ENCODE measurements at places on chromosomes 5 and 9.

- DNase-seq: no peak
Observed at GRCh38 chr9:91677331-91677730, 253.7 kb upstream of the NFIL3 start.

GRCh38 chr9:79581794-79582193, 10.0 kb downstream of the TLE4 start:
- no peak for DNase-seq

- no peak for DNase-seq
Observed at GRCh38 chr5:61612431-61612830, 280.4 kb downstream of the ZSWIM6 start.

GRCh38 chr5:143495110-143495509, 91.6 kb upstream of the NR3C1 start:
- DNase-seq: no peak

GRCh38 chr5:42579320-42579719, 156.1 kb downstream of the GHR start:
- no peak for DNase-seq

GRCh38 chr5:1005904-1006655, 2.5 kb upstream of the NKD2 start:
- DNase-seq: no peak

DNA sequence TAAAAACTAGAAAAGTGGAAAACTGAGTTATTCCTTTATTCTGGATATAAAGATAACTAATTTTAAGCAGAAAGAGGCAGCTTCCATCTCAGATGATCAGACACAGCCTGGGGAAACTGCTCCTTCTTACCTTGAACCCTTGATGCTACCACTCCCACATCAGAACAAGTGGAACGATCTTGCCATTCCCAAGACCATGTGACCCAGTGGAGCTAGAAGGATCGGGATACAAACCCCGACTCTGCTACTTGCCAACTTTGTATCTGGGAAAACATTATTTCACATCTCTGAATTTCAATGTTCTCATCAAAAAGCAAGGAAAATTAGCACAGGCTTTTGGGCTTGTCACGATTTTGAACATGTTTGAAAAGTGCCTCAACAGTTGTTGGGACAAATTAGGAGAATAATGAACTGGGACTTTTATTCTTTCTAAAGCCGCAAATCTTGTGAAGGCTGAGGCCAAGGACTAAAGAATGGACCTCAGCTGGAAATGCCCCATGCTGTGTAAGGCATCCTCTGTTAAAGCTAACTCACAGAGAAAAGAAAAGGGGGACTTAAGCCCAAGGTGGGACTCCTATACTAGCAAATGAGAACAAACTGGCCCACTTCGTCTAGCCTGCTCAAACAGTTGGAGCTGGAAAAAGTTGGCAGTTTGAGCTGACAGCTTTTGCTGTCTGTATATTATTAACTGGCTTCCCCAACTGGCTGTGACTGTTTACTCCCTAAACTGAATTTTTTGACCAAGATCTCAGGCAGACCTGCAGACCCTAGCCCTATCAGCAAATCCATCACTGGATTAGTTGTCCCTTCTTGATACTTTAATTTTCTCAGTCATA, 552.3 kb downstream of the EFNA5 start:
- no peak for DNase-seq

- DNase-seq: no peak
Observed at GRCh38 chr9:13033959-13034693, 245.4 kb downstream of the MPDZ start.

- DNase-seq: no peak
Observed at GRCh38 chr5:38551030-38552017, 5.1 kb downstream of the LIFR start.

GRCh38 chr5:89087551-89088318, 204.8 kb upstream of the MEF2C start:
- DNase-seq: no peak

DNA sequence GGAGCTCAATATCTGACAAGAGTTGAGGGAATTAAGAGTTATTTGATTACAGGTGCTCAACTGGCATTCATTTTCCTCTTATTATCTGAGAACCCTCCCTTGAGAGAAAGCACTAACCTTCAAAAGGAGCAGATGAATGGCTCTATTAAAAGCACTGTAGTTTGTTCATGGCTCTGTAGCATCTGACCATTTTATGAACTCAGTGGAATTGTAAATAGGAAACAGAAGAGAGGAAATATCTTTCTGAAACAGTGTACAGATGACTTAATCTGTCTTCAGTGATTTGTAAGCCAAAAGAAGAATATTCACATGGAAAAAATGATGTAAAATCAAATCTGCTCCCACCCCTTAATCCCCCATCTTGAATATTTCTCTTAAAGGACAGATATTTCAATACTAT, 810.4 kb upstream of the GRAMD2B start:
- no peak for DNase-seq

GRCh38 chr5:10490927-10491672, 49.4 kb downstream of the ROPN1L start:
- no peak for DNase-seq

DNA sequence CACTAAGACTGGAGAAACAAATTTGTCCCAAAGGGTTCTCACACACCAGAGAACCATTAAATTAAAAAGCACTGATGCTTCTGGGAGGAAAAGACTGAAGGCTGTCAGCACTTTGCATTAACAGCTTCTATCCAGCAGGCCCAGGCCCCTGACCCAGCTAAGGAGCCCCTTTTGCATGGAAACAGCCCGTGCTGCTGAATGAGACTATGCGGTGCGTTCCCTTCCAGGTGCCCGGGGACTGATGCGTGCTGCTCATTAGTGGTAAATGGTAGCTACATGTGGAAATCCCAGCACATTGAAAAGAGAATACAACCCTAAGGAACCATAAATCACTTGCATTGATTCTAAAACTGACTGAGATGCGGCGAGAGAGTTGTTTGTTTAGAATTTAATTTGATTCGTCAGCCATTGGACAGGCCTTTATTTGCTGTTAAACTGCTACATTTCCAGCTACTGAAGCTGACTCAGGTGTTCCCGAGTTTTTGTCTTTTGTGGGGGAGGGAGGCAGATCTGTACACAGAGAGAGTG, 351.0 kb upstream of the SLC24A2 start:
- no peak for DNase-seq

DNA sequence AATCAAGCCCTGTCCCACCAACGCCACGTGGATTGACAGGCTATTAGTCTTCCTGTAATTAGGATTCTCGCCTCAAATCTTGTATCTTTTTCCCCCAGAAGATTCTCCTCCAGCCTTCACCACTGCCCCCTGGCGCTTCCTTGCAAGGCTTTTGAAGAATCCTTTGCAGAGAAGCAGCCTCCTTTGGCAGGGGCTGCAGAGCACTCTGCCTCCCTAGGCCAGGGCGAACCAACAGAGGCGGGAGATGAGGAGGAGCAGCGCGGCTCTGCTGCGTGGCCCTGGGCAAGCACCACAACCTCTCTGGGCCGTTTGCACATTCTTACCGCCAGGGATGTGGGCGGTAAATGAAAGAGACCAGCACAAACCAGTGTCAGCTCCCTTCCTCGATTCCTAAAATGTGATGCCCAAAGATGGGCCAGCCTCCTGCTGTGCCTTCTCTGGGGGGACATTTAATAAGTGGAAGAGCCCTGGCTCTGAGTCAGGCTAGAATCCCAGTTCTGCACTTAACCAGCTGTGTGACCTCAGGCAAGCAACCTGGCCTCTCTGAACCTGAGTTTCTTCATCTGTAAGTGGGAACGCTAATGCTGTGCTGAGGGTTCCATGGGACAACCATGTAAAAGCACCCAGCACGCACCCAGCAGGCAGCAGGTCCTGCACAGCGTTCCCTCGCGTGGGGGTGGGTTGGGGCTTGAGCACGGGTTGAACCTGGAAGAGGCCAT, 128.6 kb downstream of the KCNIP1 start:
- no peak for DNase-seq

GRCh38 chr9:109193974-109194556, 27.0 kb upstream of the FRRS1L start:
- DNase-seq: no peak

DNA sequence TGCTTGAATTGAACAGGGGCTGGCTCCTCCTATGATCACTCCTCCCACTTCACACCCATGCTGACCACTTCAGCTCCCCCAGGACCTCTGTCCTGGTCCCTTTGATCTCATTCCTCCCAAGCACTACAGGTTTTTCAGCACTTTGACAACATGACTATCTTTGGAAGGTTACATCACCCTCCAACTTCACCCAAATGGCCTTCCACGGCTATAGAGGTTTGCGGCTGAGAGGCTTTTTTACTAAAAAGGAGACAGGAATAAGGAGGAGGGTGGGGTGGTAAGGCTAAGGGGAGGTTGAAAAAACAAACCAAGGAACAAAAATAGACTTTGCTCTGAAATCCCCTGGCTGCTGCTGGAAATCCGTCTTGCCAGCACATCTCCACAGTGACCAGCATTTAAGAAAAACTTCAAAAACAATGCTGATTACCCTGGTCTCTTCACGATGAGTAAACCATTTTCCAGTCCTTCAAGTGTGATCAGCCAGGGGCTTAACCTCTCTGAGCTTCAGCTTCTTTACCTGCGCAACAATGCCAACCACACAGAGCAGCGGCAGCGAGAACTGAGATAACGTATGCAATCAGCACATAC, 102.7 kb downstream of the DPYSL3 start:
- DNase-seq: no peak

GRCh38 chr5:63596254-63596653, 366.0 kb downstream of the HTR1A start:
- no peak for DNase-seq

GRCh38 chr5:172658961-172659501, 18.0 kb downstream of the NEURL1B start:
- DNase-seq: no peak

DNA sequence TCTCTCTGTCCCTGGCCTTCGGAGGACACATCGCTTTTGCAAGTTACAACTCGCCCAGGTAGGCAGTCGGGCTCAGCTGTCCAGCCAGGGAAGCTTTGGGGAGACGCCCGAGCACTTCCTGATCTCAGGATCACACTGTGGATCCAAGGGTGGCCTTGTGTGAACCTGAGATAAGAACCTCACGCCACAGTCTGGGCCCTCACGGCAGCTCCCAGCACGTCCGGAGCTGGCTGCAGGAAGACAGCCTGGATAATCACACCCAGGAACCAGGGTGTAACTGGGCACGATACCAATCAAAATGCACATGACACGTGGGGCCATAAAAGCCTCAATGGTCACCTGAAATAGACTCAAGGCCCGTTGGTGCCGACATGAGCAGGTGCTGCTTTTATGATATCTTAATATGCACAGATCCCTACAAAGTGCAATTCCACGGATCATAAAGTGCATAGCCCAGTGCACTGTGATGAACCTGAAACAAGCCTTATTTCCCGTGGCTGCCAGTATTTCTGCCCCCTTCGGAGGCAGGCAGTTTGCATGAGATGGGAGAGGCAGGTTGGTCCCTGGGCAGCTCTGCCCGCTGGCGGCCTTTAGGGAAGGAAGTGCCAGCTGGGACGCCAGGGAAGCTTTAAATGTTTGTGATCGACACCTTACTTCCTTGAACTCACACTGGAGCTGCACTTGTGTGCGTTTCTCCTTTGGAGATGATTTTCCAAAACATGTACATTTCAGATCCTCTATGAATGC, 14.5 kb downstream of the SLC6A18 start:
- DNase-seq: no peak

DNA sequence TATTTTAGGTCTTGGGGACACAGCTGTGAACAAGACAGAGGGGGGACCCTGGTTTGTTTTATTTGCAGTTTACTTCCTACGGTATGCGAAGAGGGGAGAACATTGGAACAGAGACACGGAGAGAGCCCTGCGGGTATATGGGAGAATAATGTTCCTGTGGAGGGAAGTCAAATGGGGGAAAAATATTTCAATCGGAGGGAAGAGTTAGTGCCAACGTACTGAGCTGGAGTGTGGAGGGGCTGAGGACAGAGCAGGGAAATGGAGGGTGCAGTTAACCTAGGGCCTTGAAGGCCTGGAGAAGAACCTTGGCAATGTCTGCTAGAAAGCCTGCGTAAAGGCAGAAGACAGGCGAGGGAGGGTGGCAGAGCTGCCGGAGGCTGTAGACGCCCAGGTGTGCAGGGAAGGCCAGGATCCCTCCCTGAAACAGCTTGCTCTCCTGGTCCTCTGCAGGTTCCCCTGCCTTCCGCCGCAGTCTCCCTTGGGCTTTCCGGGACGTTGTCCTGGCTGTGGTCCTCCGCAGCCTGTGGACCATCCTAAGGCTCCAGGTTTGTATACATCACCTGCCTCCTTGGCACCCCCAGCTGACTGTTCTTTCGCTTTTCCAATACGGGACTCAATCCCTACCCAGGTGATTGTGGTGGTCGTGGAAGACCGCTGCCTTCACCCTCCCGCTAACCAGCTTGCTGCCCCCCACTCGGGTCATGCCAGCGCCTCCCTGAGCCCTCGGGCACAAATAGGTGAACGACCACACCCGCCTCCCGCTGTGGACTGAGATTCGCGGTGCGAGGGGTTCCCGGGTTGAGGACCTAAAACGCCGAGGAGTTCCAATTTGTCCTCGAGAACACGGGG, 1.9 kb upstream of the RACK1 start:
- no peak for DNase-seq

DNA sequence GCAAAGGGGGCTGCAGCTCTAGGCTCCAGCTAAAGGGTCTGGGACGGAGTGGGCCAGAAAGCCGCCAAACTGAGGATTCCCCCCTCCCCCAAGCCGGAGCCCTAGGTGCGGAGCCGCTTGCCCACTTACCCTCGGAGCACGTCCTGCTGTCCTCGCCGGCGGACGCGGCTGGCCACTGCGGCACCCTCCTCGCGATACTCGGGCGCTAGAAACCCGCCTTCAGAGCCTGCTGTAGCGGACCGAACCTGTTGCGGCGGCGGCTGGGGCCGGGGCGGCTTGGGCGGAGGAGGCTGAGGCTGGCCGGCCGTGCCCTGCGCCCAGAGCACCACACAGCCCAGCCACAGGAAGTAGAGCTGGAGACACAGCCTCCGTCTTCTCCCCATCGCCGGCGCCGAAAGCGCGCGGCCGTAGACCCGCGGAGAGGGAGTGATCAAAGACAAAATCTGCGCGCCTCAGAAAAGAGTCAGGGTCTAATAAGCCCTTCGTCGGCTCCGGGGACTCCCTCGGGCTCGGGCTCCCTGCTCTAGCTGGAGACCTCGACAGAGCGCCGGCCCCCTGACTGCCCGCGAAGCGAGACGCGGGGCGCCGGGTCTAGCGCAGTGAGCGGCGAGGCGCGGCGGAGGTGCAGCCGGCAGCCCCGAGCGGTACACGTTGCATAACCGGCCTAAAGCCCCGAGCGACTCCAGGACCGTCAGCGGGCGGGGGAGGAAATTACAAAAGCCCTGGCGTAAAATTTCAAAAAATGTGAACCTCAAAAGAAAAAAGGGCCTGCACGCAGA, 635 bp downstream of the FBN2 start:
- DNase-seq: no peak

DNA sequence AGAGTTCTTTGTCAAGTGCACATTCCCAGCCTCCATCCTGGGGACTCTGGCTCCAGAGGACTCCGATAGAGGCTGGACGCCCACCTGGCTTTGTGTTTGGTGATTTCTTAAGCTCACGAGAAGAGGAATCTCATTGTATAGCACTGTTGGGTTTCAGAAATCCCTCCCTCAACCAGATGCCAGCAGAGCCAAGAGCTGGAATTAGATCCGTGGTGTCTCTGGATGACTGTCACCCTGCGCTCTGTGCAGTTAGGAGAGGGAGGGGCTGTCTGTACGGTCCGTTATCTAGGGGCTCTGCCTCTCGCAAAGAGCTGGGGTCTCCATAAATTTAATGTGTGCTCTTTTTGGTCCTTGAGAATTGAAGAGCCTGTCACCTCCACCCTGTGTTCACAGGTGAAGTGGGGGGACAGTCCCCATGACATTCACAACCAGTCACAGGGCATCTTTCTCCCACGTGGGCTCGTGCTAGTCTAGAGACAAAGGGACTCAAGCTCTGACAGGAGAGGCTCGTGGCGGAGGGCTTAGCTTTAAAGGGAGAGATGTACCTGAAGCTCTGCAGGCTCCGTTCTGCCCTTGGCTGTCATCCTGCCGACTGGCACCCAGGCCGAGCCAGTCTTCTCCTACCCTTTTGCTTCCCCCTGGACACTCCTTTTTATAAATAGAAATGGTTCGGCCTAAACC, 41.4 kb downstream of the FAM78A start:
- no peak for DNase-seq

All from stimulated activated CD8-positive, alpha-beta memory T cell treated with anti-CD3 and anti-CD28 coated beads, Interleukin-7, amount 100 ng/mL, for 1 hour (primary cell).